ENCODE measurements at places on chromosomes 3 and 15.

GRCh38 chr3:41847679-41848078 lies 114.2 kb downstream of the ULK4 start:
- no peak for DNase-seq

DNA sequence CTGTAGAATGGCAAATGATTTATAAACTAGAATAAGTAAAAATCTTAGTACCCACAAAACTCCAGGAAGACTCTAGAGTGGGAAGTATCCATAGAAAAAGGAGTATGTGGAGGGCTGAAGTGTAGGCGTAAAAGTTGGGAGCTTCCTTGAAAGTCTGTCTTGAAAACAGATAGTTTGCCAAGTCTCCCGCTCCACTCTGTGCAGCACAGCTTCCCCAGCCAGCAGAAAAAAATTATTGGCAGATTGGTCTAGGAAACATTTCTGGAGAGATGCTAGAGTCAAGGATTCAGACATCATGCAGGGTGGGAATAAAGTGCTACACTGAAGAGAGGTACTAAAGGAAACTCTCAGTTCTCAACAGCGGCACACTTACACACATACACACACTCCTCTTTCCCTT lies 53.4 kb upstream of the CD200R1L start:
- DNase-seq = no peak

DNA sequence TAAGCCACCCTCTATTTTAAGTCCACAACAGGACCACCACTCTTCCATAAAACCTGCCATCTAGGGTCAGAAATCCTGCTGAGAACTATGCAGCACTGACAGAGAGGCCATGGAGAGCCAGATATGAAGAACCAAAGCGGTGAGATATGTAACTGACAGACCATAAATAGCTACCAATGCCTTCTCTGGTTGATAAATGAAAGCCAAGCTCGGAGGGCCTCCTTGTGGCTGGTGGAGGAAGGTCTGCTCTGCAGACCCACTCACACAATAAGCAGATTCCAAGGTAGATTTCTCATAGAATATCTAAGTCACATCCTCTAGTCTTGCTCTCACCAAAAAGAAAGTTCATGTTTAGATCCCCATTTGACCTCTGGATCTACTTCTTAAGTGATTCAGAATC lies 38.9 kb downstream of the RYK start:
- DNase-seq = no peak

GRCh38 chr3:6260551-6261191 lies 600.2 kb upstream of the GRM7 start:
- DNase-seq = no peak

Measured in cortex of kidney (tissue), 1 donor.